T-cell (primary cell): ENCODE measurements at places on chromosomes 1 and 21.

GRCh38 chr1:153942766-153943549 lies 3.6 kb downstream of the DENND4B start:
- DNase-seq: no peak

DNA sequence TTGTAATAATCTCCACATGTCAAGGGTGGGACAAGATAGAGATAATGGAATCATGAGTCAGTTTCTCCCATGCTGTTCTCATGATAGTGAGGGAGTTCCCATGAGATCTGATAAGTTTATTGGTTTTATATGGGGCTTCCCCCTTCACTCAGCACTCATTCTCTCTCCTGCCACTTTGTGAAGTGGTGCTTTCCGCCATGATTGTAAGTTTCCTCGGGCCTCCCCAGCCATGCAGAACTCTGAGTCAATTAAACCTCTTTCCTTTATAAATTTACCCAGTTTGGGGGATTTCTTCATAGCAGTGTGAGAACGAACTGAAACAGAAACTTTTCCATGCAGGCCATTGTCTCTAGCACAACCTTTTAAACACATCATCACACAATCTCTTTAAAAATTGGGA lies 221.5 kb upstream of the BRINP3 start:
- DNase-seq: no peak

GRCh38 chr1:18300376-18300775 lies 180.4 kb upstream of the KLHDC7A start:
- no peak for DNase-seq

- DNase-seq: no peak
Observed at GRCh38 chr1:204711947-204712701, 26.6 kb upstream of the LRRN2 start.
